Activated CD4-positive, alpha-beta T cell treated with anti-CD3 and anti-CD28 coated beads, Interleukin-2, amount 10 ng/mL, durations not matched to agents 7 days and 5 days (primary cell): ENCODE measurements at places on chromosomes 3 and 15.

GRCh38 chr3:51514210-51514609, 14.4 kb upstream of the DCAF1 start:
- DNase-seq, result no peak

- no peak for DNase-seq
Observed at GRCh38 chr3:46470831-46471230, 6.1 kb upstream of the LTF start.

DNA sequence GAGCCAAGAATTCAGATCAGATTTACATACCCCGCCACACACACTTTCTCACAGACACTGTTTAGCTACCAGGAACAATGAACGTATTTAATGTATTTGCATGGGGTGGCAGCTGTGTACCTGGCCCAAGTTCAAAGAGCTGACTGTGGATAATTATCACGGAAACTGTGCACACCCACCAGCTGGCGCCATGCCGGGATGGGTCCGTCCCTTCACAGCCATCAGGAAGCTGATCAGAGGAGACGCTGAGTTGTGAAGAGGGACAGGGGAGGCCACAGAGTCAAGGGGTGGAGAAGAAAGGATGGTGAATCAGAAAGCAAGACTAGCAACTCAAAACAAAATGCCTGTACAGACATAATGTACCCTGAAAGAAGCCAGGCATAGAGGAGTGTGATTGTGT, 13.1 kb upstream of the PLA2G4D start:
- DNase-seq, result no peak

GRCh38 chr3:24831221-24831620, 336.6 kb upstream of the THRB start:
- DNase-seq, result no peak
